ENCODE measurements at places on chromosomes 3 and 15.

- DNase-seq, result no peak
Measured at GRCh38 chr3:81170298-81170697, 591.1 kb downstream of the GBE1 start.

DNA sequence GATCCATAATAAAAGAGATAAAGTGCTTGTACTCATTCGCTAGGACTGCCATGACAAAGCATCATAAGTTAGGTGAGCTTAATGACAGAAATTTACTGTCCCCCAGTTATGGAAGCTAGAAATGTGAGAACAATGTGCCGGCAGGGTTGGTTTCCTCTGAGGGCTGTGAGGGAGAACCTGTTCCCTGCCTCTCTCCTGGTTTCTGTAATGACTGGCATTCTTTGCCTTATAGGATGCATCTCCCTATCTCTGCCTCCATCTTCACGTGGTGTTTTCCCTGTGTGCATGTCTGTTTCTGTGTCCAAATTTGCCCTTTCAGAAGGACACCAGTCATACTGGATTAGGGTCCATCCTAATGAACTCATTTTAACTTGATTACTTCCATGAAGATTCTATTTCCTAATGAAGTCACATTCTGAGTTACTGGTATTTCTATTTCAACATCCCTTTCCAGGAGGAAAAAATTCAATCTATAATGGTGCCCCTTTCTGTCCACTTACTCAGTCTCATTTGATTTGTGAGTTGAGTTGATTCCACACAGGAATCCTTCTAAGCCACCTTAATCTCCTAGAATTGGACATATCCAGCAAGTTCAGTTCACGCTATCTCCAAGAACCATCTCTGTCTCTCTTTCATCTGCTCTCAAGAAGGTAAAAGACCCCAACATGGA lies 71.2 kb upstream of the LIPC start:
- no peak for DNase-seq

GRCh38 chr15:86810329-86810728 lies 730.7 kb downstream of the AGBL1 start:
- DNase-seq, result no peak

DNA sequence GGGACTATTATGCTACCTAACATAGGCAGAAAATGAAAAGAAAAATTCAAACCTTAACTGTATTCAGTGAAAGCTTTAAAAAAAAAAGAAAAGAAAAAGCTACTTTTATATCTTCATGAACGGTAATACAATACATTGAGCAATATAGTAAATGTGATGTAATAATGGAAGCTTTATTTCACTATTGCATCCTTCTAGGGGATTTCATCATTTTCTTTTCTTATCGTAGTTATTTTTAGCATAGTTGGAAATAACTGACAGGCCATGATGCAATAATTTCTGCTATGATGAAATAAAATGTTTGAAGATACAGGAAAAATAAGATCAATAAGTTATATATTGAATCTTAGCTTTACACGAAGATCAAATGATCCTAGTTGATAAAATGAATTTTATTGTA lies 40.3 kb upstream of the ZCWPW2 start:
- no peak for DNase-seq

DNA sequence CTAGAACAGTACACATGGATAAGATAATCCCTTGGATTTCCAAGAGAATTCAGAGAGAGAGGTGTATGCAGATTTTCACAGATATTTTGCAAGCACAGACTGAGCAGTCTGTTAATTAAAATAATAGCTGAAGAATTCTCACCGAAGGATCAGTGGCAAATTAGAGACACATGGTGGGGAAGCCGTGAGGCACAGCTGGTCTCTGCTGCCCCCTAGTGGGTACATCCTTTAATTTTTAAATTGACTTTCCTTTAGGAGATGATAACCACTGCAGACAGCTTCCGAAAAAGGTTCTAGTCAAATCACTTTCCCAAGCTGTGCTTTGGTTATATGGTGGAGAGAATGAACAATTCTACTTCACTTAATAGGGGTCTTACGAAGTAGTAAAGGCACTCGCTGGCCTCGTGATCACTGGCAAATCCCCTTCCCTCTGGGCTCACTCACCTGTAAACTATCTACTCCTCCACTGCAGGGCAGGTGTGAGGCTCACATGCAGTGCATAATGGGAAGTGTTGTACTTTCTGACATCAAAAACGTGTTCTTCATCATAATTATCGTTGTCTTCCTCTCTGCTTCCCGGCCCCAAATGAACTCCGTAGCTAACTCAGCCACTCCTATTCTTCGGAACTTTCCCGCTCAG lies 19.5 kb downstream of the MESD start:
- peak; percentile 60 for DNase-seq

- no peak for DNase-seq
Measured at GRCh38 chr3:114128826-114129225, 50.0 kb downstream of the DRD3 start.

DNA sequence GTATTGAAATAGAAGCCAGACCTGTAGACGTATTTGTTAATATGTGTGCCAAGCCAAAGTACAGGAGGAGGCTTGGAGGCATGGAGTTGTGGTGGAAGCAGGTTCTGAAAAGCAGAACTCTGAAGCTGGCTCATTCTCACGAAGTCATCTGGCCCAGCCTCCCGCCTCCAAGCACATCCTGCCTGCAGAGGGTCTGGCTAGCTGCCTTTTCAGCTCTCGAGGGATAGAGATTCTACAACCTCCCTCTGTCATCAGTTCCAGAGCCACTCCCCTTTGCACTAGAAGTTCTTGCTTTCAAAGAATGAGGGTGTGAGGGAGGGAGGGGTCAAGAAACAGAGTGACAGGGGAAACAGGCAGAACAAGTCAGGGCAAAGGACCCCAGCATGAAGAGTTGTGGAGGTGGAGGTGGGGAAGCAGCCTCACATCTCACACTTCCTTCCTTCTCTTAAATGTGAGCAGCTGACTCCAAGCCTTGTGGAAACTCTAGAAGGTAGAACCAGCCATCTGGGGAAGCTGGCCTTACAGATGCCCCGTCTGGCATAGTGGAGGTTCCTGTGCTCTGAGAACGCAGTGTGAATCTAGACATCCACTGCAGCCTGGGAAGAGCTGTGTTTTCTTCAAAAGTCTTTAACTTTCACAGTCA lies 95.3 kb downstream of the SLC49A4 start:
- no peak for DNase-seq

DNA sequence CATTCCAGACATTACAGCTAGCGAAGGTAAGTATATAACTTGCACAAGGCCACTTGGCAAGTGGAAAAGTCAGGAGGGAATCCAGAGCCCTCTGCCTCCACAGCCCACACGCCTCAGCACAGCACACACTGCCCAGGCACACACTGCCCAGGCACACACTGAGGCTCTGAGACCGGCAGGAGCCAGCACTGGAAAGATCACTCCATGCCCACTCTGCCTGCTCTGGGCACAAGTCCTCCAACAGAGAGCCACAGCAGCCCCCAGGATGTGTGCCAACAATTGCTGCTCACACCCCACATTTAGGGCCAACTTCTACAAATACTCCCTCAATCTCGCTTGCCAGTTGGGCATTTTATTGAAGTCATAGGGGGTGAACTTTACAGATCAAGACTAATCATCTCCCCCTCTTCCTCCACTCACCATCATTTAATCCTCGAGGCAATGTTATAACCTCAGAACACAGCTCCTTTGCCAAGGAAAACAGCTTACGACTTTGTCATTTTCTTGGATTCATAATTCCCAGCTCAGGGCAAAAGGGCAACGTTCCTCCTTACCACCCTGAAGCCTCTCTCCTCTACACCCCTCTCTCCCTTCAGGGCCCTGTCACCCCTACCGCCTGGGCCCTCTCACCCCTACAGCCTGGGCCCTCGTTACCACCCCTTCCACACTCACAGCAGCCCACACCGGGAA lies 53.0 kb upstream of the TPM1 start:
- DNase-seq, result no peak

DNA sequence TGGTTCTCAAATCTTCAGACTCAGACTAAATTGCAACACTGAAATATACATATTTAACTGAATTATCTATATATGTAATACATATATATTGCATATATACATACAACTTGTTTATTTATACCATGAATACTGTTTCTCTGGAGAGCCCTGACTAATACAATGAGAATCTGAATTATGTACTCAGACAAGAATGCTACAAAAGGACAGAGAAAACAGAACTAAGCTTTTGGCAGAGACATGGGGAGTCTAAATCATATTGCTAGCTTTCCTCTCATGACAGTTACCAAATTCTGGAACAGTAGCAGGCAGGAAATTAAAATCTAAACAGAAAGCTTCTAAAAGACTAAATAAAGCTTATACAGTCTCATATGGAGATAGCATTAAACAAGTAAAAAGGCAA lies 142.4 kb upstream of the KCNMB2 start:
- no peak for DNase-seq

DNA sequence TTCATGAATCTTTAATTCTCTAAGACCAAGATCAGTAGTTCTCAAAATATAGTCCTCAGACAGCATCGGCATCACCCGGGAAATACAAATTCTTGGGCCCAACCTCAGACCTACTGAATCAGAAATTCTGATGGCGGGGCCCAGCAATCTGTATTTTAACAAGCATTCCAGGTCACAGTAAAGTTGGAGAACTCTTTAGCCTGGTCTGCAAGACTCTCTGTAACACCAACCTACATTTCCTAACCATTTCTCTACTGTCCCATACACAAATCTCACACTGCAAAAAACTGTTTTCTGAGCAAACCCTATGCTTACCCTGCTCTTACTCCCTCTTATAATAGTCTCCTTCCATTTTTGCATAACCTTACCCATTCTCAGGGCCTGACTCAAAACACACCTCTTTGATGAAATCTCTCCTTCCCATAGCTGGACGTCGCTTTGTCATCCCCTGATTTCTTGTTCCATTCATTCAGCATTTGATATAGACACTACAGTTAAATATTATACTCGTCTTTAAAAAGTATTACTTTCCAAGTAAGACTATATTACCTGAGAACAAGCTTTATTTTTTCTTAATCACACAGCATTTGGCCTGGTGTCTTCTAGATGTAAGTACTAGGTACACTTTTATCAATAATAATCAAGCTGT lies 83.3 kb upstream of the MYO5C start:
- no peak for DNase-seq

DNA sequence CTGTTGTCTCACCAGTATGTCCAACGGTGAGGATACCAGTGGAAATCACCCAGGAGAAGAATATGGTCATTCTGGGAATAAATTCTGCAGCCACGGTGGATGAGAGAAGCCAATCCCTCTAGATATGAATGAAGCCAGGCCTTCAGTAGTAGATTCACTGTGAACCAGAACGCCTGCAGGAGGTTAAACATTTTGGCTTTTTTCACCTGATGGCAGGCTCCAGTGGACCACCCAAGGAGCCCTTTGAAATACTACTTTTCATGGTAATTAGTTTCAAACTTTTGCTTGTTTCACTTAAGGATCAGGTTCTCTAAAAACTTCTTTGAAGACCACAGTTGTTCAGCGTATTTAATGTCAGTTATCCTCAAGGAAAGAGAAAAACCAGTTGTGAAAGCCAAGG lies 353.4 kb downstream of the RORA start:
- no peak for DNase-seq

GRCh38 chr3:127446756-127447155 lies 143.8 kb downstream of the TPRA1 start:
- no peak for DNase-seq

DNA sequence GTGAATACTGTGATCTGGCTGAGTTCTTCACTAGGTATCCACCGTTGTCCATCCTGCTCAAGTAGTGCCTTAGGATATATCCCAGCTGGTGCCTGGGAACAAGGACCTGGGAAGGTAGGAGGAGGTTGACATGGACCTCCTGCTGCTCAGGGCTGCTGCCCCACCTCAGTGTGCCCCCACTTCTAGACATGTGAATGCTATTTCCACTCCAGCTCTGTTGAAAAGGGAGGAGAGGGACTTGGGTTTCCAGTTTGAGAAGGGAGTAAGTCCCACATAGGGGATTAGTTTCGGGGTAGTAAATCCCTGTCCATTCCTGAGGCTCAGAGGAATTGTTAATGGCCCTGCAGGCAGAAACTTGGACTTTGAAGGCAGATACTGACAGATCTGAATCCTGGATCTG lies 32.9 kb upstream of the ETV5 start:
- no peak for DNase-seq

DNA sequence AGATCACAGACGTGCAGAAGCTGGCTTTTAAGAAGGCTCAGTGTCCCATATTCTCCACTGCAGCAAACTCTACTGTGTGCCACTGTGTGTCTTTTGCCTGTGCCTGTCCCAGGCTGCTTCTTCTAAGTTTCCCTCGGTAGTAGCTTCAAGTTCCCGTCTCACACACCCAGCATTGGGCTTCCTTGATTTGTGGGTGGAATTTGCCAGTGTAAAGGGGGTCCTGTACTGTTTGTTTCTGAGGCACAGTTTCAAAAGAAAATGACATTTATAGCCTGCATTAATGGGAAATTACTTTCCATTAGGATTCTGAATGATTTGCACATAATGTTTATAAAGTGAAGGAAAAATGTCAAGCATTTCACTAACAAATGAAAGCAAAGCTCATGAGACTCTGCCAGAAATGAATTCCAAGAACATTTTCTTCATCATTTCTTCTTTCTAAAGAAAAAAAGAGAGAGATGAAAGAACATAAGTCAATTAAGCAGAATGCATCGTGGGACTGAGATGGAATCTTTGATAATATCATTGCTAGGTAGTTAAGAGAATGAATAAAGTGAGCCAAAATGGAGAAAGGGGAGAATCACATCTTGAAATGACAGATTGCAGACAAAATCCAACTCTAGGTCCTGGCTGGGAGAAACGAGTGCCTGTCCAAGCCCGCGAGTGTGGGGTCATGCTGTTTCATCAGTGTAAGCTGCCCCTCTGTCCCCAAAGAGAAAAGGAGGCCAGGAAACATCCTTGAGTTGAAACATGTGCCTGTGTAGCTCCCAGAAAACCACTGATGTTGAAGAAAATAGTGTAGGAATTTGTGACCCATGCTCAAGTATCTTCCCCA lies 48.6 kb upstream of the ADAMTSL3 start:
- no peak for DNase-seq

DNA sequence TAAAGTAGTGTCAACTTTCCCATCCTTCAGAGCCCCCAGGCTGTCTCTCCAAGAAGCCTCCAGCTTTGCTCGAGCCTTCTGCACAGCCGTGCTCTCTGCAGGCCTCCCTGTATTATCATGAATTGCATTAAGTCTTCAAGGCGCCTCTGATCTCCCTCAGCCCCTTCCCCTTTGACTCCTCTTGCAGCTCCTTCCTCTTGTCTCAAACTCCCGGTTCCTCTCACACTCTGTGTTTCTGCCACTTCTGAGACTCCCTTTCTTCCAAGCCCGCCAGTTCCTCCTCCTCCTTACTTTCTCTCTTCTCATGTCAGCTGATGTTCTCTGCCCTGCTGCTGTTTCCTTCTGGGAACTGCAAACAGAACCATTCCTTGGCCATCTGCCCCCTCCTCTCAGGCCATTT lies 418.8 kb downstream of the EPHB1 start:
- DNase-seq, result no peak

GRCh38 chr3:47404431-47404876 lies 23.6 kb downstream of the PTPN23 start:
- no peak for DNase-seq

- DNase-seq, result no peak
Measured at GRCh38 chr3:31565288-31565687, 32.6 kb downstream of the STT3B start.

- no peak for DNase-seq
Measured at GRCh38 chr3:23934253-23934652, 10.8 kb upstream of the NR1D2 start.

GRCh38 chr15:42712584-42712983 lies 24.3 kb downstream of the CDAN1 start:
- no peak for DNase-seq

GRCh38 chr15:86526938-86527690 lies 447.4 kb downstream of the AGBL1 start:
- DNase-seq, result no peak

- DNase-seq, result no peak
Measured at GRCh38 chr3:55128225-55128823, 200.5 kb upstream of the LRTM1 start.

Measured in CD8-positive, alpha-beta memory T cell (primary cell).